ENCODE measurements at places on chromosomes 5 and 9.

DNA sequence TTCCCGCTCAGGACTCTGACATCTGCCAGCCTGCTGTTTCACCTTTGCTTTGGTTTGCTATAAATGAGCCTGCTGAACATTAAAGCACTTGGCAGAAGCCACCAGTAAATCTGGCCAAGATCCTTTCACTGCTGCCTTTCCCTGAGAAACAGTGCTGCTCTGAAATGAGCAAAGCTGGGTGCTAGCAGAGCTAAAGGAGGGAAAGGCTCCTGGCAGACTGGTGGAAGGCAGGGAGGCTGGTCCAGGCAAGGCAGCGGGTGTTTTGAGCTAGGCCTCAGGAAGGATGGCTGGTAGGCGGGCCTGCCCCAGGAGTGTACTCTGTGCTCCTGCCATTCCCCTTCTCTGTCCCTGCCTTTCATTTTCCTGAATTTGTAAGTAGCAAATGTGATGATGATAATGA is 52.5 kb upstream of the PTGS1 start:
- no peak for DNase-seq

GRCh38 chr9:135512904-135513303 is 8.3 kb upstream of the LCN1 start:
- DNase-seq, result no peak

GRCh38 chr9:115414561-115414960 is 296.6 kb upstream of the TNC start:
- DNase-seq, result no peak

GRCh38 chr9:129126749-129127618 is 15.8 kb downstream of the PTPA start:
- DNase-seq, result no peak

- DNase-seq, result no peak
Observed at GRCh38 chr5:1470762-1471211, 25.5 kb upstream of the SLC6A3 start.

DNA sequence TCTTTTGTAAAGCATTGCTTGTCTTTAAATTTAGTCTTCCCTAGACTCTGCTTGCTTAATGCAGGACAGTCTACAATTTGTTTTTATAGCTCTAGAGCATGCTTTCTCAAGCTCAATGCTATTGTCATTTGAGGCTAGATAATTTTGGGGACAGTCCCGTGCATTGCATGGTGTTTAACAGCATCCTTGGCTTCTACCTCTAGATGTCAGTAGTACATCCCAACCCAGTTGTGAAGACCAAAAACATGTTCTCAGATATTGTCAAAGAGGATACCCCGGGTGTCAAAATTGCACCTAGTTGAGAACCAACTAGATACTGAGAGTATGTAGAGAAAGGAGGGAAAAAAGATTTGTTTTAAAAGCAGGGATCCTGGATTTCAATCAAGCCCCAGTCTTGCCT is 277.5 kb downstream of the CEMIP2 start:
- no peak for DNase-seq

GRCh38 chr5:160793530-160793899 is 58.5 kb downstream of the ATP10B start:
- no peak for DNase-seq

GRCh38 chr5:156838961-156839360 is 11.1 kb upstream of the PPP1R2B start:
- no peak for DNase-seq

- no peak for DNase-seq
Observed at GRCh38 chr5:153573326-153574033, 83.0 kb downstream of the GRIA1 start.

DNA sequence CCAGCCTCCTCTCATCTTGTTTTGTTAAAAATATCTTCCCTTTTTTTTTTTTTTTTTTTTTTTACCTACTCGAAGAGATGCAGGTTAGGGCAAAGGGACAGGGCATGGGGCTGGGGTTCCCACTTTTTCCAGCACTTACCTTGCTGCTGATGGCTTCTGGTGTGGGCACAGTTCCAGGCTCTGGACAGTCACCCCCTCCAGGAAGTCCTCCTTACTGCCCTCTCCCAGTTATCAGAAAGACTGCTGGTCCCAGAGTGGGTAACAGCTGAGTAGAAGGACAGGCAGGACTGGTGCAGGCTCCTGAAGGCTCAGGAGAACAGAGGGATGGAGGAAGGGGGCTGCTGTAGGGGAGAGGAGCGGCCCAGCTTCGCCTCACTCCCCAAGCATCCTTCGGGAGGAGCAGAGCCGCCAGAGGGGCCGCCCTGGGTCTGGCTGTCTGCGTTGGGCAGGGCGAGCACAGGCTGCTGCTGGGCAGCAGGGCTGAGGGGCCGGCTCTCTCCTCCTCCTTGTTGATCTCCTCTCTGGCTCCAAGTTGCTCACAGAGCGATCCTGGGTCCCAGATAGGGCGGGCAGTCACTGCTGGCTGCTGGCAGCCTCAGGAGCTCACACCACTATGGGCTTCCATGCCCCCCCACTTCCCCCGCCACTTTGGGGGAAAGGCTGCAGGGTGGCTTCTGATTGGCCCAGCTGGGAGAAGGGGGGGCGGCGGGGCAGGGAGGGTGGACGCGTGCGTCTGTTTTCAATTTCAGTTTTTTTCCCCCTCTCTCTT is at the start of gene PDGFRB:
PDGFRB (minus strand) TSS at position 588 of the 769 bp plus-strand sequence. CDS start 18,798 bp downstream, outside the sequence.
- peak; percentile 44 for DNase-seq

- DNase-seq, result no peak
Observed at GRCh38 chr9:34139477-34140146, 13.1 kb upstream of the DCAF12 start.

GRCh38 chr5:103466495-103466894 is 96.1 kb downstream of the NUDT12 start:
- DNase-seq, result no peak

GRCh38 chr9:77953590-77953989 is 78.0 kb downstream of the GNAQ start:
- no peak for DNase-seq

- no peak for DNase-seq
Observed at GRCh38 chr5:19488786-19489185, 499.2 kb downstream of the CDH18 start.

DNA sequence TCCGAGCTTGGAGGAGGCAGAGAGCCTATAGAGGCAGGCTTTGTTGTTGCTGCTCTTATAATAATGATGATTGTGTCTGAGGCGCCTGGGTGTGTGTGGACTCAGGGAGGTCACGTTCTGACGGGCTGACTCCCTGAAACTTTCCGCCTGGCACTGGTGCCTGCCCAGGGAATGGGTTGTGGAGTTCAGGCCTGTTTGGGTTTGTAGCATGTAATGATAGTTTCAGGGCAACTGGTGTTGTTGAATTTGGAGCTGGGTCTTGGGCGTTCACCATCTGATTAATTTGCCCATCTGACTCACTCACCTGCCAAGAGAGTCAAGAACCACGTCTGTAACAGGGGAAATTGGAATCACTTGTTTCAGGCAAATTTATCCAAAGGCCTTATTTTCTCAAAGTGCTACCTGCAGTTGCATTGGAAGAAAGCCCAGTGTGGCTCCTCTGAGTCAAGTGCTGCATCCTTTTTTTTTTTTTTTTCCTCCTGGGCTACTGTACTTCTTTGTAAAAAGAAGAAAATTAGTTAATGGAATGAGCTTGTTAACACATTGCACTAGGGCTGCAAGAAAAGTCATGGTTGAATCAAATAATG is 386.5 kb downstream of the GADD45G start:
- DNase-seq, result no peak

- peak; percentile 31 for DNase-seq
Observed at GRCh38 chr5:138274189-138274853, at the start of gene GFRA3. TSS of gene GFRA3 (minus strand) at chr5:138274621. CDS start at chr5:138274424, 197 bp downstream.

- DNase-seq, result no peak
Observed at GRCh38 chr5:151257731-151258181, 4.8 kb downstream of the GM2A start.

GRCh38 chr5:36724467-36725332 is 118.3 kb downstream of the SLC1A3 start:
- peak; percentile 48 for DNase-seq

DNA sequence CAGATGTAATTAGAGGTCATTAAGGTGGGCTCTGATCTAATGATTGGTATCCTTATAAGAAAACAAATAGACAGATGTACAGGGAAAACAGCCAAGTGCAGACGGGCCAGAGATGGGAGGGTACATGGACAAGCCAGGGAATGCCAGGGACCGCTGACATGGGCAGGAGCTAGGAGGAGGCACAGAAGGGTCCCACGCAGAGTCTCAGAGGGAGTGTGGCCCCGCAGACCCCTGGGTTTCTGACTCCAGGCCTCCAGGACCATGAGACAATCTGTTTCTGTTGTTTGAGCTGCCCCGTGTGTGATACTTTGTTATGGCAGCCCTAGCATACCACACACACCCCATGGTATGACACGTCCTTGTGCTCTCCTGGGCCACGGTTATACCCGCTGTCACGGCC is 29.1 kb downstream of the GADD45G start:
- DNase-seq, result no peak

- no peak for DNase-seq
Observed at GRCh38 chr9:108017671-108018070, 528.1 kb upstream of the KLF4 start.

DNA sequence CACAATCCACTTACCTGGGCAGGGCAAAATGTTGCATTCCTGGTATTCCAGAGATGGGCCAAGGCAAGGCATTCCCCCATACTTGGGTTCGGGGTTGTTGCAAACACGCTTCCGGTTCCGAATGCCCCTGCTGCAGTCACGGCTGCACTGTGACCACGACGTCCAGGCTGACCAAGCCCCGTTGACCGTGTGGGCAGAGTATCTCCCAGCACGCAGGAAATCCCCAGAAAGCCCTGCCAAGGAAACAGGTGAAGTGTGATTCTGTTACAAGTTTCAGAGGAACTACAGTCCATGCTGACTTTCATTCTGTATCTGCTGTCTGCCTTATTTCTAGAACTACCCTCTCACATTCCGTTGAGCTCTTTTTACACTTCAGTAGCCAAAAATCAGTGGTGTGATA is 483.0 kb downstream of the SEMA5A start:
- no peak for DNase-seq
